ENCODE measurements at places on chromosomes 16 and 17.

GRCh38 chr17:15238057-15238456 lies 27.1 kb downstream of the PMP22 start:
- no peak for DNase-seq

- no peak for DNase-seq
Observed at GRCh38 chr16:67858500-67858899, 11.0 kb upstream of the CENPT start.

DNA sequence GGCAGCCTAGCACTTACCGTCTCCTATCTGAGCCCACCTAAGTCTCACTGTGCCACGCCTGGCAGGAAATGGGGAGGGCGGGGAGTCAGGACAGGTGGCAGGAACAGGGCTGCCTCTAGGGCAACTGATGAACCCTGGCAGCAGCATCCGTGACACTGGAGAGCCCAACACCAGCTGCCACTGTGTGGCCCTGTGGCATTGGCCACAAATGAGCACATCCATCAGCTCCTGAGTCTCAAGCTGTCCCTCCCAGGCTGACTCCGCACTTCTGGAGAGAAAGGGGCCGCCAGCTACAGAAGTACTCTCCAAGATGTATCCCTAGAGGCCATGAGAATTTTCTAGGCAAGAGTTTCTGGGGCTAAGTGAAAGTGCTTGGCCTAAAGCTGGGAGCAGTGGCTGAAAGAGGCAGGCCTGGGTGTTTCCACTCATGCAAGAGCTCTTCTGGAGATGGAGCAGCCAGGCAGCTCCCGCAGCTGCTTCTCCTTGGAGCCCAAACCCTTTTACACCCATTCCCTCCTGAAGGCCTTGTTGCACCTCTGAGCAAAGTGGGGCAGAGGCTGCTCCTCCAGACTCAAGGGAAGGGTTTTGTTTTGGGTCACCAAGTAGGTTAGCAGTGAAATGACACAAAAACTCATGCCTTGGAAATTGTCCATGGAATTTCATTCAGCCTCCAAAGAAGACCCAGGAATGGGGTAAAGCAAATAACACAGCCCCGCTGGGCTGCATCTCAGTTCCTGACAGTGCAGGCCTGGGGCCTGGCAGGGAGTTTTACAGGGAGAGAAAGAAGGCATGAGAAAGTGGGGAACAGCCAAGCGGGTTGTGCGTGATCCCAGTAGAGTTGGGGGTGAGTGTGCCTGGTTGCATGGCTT lies 25.8 kb downstream of the PEMT start:
- DNase-seq = peak; percentile 23

DNA sequence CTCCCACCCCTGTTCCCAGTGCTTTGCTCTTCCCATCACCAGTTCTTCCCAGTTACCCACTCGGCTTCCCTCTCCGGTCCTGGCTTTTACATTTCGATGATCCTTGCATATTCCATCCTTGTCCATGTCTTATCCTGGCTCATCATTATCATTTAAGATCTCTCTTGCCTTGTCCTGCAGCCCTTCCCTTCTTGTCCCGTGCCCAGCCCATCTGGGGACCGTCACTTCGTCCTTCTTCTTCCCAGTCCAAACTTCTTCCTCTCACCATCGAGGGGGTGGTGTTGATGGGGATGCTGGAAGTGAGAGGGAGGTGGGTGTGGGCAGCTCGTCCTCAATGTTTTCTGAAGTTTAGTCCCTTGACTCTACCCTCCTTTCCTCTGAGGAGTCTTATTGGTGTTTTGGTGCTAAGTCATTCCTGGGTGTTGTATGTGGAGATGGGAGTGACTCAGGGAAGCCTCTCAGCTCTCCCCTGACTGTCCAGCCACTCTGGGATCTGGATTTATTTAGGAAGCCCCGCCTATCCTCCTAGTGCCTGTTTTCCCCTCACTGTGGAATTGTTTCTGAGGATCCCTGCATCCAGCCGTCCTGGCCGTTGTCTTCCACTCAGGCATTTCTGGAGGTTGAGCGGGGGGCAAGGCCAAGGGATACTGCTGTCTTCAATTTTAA lies 975 bp downstream of the SNX29 start:
- DNase-seq = peak; percentile 88

DNA sequence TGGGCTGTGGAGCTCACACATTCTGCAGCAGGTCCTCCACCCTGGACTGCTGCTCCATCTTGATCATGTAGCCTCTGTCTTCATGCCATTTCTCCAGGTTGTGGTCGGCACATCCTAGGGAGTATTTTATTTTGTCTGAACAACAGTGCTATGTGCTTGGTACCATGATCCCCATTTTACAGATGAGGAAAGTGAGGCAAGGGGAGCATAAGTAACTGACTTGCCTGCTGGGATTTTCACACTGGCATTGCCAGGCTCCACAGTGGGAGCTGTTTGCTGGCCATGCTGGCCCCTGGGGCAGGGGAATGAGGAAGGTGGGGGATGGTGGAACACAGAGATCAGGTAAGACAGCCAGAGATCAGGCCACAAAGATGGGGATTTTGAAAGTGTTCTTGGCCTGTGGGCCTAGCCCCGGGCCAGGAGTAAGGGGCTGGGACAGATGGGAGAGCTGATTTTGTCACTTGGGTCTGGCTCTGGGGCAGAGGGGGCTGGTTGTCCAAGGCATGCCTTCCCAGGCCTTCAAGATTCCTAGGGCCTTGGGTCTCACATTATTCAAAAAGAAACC lies 9.3 kb upstream of the ZNF500 start:
- DNase-seq = no peak

DNA sequence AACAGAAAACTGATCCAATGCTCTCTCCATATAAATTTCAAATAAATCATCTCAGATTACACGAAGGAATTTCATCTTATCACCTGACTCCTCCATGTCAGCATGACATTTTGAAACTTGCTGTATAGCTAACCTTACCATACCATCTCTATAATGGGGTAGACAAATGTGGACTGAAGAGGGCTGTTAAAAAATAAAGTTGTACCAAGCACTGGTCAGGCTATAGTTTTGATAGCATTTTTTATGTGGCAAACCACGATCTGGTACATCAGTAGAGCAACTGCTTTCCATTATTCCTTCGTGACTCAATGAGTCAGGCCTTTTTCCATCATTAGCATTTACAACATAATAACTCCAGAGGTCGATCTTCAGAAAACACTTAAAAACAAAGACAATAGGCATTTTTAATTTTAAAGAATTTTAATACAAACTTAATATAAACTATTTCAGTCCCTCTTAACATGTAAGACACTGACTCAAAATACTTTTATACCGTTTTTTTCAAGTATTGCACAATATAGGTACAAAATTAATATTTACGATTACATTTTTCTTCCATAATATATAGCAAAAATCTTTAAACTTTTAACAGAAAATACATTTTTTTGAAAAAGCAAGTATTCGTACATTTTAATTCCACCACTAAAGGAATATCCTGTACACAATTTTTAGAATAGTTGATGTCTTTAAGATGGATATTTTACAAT lies 4.2 kb downstream of the TOB1 start:
- DNase-seq = peak; percentile 39

DNA sequence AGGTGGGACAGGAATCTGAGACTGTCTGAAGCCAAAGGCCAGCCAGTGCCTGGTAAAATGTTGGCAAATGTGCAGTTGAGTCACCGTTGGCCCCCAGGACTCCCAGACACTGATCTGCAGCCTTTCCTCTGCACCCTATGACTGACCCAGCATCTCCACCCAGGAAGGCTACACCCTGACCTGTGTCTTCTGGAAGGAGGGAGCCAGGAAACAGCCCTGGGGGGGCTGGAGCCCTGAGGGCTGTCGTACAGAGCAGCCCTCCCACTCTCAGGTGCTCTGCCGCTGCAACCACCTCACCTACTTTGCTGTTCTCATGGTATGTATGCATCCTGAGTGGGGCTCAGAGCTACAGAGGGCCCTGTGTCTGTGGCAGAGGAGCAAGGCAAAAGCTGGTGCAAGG lies 24.0 kb downstream of the ADGRG5 start:
- DNase-seq = no peak

GRCh38 chr16:67933805-67934204 lies 2.1 kb upstream of the CTRL start:
- no peak for DNase-seq

GRCh38 chr17:46722662-46723285 lies 95.7 kb downstream of the WNT3 start:
- DNase-seq = no peak

DNA sequence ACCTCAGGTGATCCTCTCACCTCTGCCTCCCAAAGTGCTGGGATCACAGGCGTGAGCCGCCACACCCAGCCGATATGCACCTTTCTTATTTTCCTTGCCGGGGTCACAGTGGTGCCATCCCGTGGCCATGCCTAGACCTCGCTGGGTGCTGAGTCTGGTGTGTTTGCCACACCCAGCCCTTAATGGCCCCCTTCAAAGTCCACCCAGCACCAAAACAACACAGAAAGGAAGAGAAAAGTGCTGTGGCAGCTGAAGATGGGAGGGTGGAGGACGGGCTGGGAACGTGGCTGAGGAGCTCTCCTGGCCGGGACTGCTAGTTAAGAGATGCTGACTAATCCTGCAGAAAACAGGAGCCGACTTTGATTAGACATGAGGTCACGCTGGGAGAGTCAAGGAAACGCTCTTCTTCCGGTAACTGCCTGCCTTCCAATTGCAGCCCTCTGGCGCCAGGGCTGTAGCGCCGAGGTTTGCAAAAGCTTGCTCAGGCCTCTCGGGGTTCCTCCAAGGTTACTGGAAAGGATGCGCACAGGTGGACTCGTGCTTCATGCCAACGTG lies 10.9 kb downstream of the SLC43A2 start:
- peak; percentile 74 for DNase-seq

- peak; percentile 72 for DNase-seq
Observed at GRCh38 chr16:22321340-22322001, 24.3 kb downstream of the POLR3E start.

GRCh38 chr17:48100160-48100559 lies 1.1 kb downstream of the CBX1 start:
- peak; percentile 73 for DNase-seq

DNA sequence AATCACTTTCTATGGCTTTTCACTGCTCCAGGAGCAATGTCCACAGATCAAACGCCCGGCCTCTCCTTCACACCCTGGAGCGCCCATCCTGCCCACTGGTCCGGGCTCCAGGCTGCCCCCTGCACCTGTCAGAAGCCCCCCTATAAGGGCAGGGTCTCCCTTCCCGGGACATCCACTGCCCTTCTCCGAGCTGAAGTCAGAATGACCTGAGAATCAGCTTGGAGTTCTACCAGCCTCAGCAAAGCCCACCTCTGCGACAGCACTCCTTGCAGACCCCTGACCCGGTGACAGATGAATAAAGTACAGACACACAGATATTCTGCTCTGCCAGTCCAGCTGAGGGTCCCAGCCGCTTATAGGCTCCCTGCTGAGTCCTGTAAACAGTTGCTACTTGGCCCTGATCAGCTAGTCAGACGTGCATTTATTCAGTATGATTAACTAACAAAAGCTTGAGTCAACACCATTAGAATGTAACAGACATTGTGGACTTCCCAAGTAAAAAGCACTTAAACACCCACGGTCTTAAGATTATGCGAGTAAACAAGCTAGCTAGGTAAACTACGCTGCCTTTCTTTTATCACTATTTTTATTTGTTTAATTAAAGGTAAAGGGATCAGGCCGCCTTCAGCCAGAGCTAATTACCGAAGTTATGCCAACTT lies 4.8 kb downstream of the SLC7A5 start:
- no peak for DNase-seq

All from AG10803 (cell line).